ENCODE measurements at places on chromosomes 2 and 18.
A peak's percentile ranks its signal among the peaks of the same experiment; 100 is the strongest.

DNA sequence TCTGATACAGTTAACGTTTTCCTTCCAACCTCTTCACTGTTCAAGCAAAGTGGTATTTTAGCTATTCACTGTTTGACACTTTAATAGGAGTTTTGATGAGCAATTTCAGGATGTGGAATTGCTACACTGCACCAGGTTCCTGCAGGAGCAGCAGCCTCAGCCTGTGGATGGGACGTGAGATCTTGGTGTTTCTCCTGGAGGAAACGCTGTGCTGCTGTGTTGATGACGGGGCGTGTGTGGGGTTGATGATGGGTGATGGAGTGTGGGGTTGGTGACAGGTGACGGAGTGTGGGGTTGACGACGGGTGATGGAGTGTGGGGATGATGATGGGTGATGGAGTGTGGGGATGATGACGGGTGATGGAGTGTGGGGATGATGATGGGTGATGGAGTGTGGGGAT, 98.9 kb downstream of the RTP5 start:
- H3K4me3 ChIP-seq, result no peak overlapping the region
- H3K27ac ChIP-seq, result no peak overlapping the region
- no peak for DNase-seq
- H3K4me1 ChIP-seq, result peaks cover 20% of the 10 kb centered on the region

DNA sequence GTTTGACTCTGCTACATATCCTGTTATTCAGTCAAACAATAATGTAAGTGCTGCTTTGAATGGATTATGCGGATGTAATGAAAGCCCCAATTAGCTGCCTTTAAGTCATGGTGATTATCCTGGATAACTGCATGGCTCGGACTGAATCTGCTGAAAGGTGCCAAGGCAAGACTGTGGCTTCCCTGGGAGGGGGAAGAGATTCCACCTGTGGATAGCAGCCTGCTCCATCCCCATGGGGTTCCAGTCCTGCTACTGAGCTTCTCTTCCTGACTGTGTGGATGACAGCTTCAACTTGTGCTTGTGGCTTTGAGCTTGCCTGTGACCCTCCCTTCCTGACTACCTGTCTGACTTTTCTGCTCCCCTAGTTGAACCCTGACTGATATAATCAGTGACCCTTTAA, 540.0 kb upstream of the GYPC start:
- no peak overlapping the region for H3K4me3 ChIP-seq
- H3K4me1 ChIP-seq, result no peaks in the 10 kb centered on the region
- H3K27me3 ChIP-seq, result no peaks in the 10 kb centered on the region
- DNase-seq, result no peak

- no peaks in the 10 kb centered on the region for H3K36me3 ChIP-seq
- no peaks in the 10 kb centered on the region for H3K27me3 ChIP-seq
- DNase-seq, result no peak
- H3K27ac ChIP-seq, result peak overlapping the region; percentile 90
- H3K4me1 ChIP-seq, result peaks cover 62% of the 10 kb centered on the region
- no peak overlapping the region for H3K4me3 ChIP-seq
Measured at GRCh38 chr2:9095226-9095625, 91.7 kb upstream of the MBOAT2 start.

- H3K4me3 ChIP-seq, result no peak overlapping the region
- no peaks in the 10 kb centered on the region for H3K27me3 ChIP-seq
- peaks cover 49% of the 10 kb centered on the region for H3K36me3 ChIP-seq
- no peak for DNase-seq
Measured at GRCh38 chr2:169963786-169964185, 136.5 kb downstream of the UBR3 start.

GRCh38 chr2:26913606-26913998, 56.8 kb upstream of the MAPRE3 start:
- H3K36me3 ChIP-seq, result no peaks in the 10 kb centered on the region
- peak; percentile 3 for DNase-seq
- H3K4me3 ChIP-seq, result no peak overlapping the region
- peaks cover 53% of the 10 kb centered on the region for H3K27me3 ChIP-seq

- H3K27ac ChIP-seq, result peak overlapping the region; percentile 17
- no peak for DNase-seq
- peaks cover 12% of the 10 kb centered on the region for H3K36me3 ChIP-seq
- no peak overlapping the region for H3K4me3 ChIP-seq
- peaks cover 41% of the 10 kb centered on the region for H3K4me1 ChIP-seq
Measured at GRCh38 chr18:47912794-47913585, 17.5 kb downstream of the SMAD2 start.

DNA sequence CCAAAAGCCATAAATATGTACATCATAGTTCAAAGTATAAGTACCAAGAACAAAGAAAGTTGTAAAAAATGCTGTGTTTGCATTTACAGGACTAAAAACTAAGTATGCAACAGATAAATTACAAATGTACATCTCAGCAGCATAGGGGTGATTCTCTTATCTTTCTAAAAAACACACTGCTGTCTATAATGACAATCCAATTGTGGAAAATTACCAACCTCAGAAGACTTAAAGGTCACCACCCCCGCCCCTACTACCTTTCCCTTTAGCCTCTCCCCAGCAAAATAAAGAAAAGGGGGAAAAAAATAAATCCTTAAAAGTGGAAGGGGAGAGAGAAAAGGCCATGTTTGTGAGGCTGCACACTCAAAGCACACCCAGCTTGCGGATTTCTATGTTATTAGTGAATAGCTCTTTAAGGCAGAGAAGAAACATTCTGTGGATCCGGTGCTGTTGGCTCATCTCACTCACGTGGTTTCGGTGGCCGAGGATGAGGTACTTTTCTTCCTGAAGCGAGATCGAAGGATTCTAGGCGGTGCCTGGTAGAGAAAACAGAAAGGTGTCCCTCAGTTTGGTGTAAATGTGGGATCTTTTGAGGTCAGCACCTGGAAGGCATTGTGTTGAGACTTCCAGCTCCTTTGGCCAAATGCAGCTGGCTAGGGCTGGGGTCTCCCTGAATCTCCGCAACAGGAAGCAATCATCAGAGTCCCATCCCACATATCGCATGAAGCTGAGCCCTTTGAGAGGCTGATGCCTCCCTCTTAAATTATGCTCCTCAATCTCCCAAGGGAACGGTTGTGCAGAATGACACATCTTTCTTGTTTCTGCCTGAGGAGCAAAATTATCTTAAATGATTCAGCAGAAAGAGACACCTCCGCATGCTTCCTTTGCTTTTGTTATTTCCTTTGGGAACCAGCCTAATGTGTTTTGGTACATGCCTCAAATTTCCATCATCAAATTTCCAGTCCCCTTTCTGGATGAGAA, 17.6 kb downstream of the MRPL35 start:
- peaks cover 17% of the 10 kb centered on the region for H3K4me1 ChIP-seq
- DNase-seq, result peak; percentile 42
- H3K4me3 ChIP-seq, result no peak overlapping the region

DNA sequence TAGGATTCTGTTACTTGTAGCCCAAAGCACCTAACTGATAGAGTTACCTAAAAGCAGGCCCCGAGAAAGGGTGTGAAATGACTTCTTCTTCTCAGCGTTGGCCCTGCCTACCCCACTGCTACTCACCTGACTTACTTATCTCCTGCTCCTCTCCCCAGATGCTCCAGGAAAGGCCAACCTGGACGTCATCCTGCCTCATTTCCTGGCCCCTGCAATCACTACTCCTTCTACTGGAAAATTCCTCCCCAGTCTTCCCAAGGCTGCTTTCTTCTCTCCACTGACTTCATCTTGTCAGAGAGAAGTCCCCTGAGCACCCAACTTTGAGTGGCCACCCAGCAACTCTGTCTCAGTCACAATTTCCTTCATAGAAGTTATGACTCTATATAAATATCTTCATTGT, 63.4 kb upstream of the KLF7 start:
- no peak for DNase-seq
- peaks cover 43% of the 10 kb centered on the region for H3K4me1 ChIP-seq
- no peaks in the 10 kb centered on the region for H3K36me3 ChIP-seq
- no peaks in the 10 kb centered on the region for H3K27me3 ChIP-seq
- H3K4me3 ChIP-seq, result no peak overlapping the region

DNA sequence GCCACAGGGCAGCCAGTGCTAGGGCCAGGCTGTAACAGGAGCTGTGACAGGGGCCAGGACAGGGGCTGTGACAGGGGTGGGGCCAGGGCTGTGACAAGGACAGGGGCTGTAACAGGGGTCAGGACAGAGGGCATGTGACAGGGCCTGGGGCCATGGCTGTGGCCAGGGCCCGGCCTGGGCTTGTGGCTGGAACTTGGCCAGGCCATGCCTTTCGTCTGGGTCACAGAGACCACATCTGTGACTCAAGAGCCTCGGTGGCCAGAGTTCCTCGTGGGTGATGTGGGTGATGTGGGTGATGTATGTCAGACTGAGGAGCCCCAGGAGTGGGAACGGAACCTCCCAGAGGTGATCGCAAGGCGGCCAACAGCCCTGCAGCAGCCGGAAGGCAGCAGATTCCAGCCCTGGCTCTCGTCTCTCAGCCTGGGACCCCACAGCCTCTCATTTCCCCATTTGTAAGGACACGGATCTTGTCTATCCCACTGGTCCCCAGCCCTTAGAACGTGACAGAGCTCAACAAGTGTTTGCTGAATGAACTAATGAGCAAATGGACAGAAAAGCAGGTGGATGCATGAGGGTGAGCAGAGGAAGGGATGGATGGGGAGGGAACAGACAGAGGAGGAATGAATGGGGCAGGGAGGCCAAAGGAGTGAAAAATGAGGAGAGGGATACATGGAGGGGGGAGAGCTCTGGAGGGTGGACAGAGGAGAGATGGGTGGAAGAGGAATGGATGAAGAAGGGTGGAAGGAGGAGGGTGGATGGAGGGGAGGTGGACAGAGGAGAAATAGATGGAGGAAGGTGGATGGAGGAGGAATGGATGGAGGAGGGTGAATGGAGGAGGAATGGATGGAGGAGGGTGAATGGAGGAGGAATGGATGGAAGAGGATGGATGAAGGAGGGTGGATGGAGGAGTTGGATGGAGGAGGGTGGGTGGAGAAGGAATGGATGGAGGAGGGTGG, 17.3 kb downstream of the ESPNL start:
- H3K4me1 ChIP-seq, result no peaks in the 10 kb centered on the region
- H3K36me3 ChIP-seq, result peaks cover 4% of the 10 kb centered on the region
- DNase-seq, result no peak
- peaks cover 9% of the 10 kb centered on the region for H3K27me3 ChIP-seq
- H3K27ac ChIP-seq, result no peak overlapping the region

DNA sequence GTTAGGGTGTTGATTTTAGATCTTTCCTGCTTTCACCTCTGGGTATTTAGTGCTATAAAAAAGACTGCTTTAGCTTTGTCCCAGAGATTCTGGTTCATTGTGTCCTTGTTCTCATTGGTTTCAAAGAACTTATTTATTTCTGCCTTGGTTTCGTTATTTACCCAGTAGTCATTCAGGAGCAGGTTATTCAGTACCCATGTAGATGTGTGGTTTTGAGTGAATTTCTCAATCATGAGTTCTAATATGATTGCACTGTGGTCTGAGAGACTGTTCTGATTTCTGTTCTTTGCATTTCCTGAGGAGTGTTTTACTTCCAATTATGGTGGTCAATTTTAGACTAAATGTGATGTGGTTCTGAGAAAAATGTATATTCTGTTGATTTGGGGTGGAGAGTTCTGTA, 167.1 kb upstream of the KYNU start:
- no peak overlapping the region for H3K27ac ChIP-seq
- peaks cover 8% of the 10 kb centered on the region for H3K4me1 ChIP-seq
- no peaks in the 10 kb centered on the region for H3K36me3 ChIP-seq
- no peak overlapping the region for H3K4me3 ChIP-seq

- peaks cover 32% of the 10 kb centered on the region for H3K4me1 ChIP-seq
- no peaks in the 10 kb centered on the region for H3K27me3 ChIP-seq
- no peak overlapping the region for H3K4me3 ChIP-seq
- DNase-seq, result no peak
Measured at GRCh38 chr2:26754972-26755670, 9.0 kb upstream of the SLC35F6 start.

DNA sequence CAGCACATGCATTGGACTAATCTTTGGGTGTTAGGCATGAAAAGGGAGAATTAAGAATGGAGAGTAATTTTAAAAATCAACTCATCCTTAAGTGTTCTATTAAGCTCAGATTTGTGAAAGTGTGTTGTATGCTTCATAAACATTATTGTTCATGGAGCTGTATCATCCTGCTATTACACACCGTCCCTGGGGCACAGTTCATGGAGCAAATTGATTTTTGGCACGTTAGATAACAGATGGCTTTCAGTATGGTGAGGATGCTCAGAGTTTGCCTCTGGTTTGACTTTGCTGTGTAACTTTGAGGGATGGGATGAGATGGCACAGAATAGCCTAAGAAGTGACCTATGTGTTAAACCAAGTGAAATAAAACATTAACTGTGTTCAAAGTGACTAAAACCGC, 97.1 kb downstream of the MGAT5 start:
- no peak for DNase-seq
- no peak overlapping the region for H3K27ac ChIP-seq
- no peak overlapping the region for H3K4me3 ChIP-seq

DNA sequence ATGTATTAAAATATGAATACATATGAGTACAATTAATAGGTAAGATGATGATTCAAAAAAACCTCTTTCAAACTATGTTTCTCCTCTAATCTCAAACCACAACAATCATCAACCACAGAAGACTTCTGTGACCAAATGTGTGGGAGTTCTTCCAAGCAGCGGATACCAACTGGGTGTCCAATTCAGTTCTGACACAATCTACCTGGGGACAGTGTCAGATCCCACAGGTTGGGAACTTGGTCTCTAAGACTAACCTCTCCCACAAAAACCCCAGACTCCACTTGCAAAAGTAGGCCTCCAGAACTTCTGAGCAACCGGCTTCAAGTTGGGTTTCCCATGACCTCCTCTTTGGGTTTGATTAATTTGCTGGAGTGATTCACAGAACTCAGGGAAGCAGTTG, 26.9 kb downstream of the FASTKD1 start:
- DNase-seq, result no peak
- no peak overlapping the region for H3K27ac ChIP-seq
- H3K4me1 ChIP-seq, result no peaks in the 10 kb centered on the region
- H3K4me3 ChIP-seq, result no peak overlapping the region
- H3K36me3 ChIP-seq, result peaks cover 9% of the 10 kb centered on the region
- no peaks in the 10 kb centered on the region for H3K27me3 ChIP-seq

- H3K27me3 ChIP-seq, result no peaks in the 10 kb centered on the region
- no peaks in the 10 kb centered on the region for H3K4me1 ChIP-seq
Measured at GRCh38 chr2:8790739-8791162, 46.7 kb downstream of the KIDINS220 start.

DNA sequence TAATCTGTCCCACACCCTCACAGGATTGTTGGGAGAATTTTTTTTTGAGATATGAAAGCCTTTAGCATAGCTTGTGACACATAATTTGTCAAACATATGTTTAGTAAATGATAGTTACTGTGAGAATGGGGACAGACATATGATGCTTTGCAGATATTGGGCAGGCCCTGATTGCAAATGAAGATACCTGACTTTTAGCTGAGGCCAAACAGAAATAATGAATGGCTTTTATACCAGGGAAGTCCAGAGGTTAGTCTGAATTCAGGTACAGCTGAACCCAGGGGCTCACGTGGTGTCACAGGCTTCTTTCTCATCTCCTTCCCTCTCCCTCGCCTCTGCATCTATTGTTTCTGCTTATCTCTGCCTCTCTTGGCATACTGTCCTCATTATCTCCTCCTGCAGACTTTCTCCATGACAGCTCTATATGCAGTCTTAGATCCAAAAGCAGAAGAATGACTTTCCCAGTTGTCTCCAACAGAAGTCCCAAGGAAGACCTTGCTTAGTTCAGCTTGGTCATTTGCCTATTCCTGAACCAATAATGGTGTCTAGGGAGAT, 4.9 kb upstream of the WNT10A start:
- peaks cover 11% of the 10 kb centered on the region for H3K4me1 ChIP-seq
- H3K27ac ChIP-seq, result no peak overlapping the region
- no peaks in the 10 kb centered on the region for H3K36me3 ChIP-seq
- DNase-seq, result no peak

GRCh38 chr2:229519655-229520430, 194.5 kb downstream of the DNER start:
- no peaks in the 10 kb centered on the region for H3K36me3 ChIP-seq
- no peak overlapping the region for H3K4me3 ChIP-seq
- no peaks in the 10 kb centered on the region for H3K4me1 ChIP-seq
- H3K27me3 ChIP-seq, result peaks cover 2% of the 10 kb centered on the region
- H3K27ac ChIP-seq, result no peak overlapping the region
